ENCODE measurements at places on chromosomes 12 and 14. TPM values are rescaled to one million over a fixed set of nuclear protein-coding genes. Genes with fewer than 3 reads are reported as not detected.

EXOC3L4 gene
- under 0.01 TPM for total RNA-seq

SYT10 gene
- total RNA-seq = not detected

AQP5 gene
- total RNA-seq = not detected

KLC1 gene
- total RNA-seq = 231 TPM

ZFYVE26 gene
- 11.3 TPM for total RNA-seq

ZNF891 gene
- total RNA-seq = 1.1 TPM

IGF1 gene
- total RNA-seq = 0.56 TPM

TSPAN9 gene
- 38.3 TPM for total RNA-seq

FOXA1 gene
- not detected for total RNA-seq

SMCO2 gene
- total RNA-seq = not detected

DNAI7 gene
- total RNA-seq = 0.28 TPM

PTPRO gene
- total RNA-seq = 3.1 TPM

TAS2R30 gene
- 4.2 TPM for total RNA-seq

PLEKHH1 gene
- 0.56 TPM for total RNA-seq

LRRK2 gene
- 5.9 TPM for total RNA-seq

TTC9 gene
- under 0.01 TPM for total RNA-seq

NTS gene
- total RNA-seq = not detected

CPNE6 gene
- total RNA-seq = not detected
